ENCODE measurements at places on chromosomes 6 and 20. TPM values are rescaled to one million over a fixed set of nuclear protein-coding genes. Genes with fewer than 3 reads are reported as not detected.

TRAPPC3L gene
- not detected for total RNA-seq

ADGRB3 gene
- not detected for total RNA-seq

- no peak overlapping the region for H3K4me3 ChIP-seq
- peak; percentile 47 for DNase-seq
- peaks cover 15% of the 10 kb centered on the region for H3K27me3 ChIP-seq
- no peak overlapping the region for H3K27ac ChIP-seq
These were observed 19.7 kb upstream of the NTSR1 start for GRCh38 chr20:62688855-62689460.

CLPSL1 gene
- total RNA-seq, result not detected

DNA sequence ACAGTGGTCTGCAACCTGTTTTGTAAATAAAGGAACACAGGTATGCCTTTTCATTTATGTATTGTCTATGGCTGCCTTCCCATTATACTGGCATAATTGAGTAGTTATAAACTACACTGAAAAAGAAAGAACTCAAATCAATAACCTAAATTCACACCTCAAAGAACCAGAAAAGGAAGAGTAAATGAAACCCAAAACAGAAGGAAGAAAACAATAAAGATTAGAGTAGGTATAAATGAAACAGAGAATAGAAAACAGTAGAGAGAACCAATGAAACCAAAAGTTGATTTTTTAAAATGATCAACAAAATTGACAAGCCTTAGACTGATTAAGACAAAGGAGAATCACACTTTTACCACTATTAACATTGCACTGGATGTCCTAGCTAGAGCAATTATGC lies 34.7 kb downstream of the FAM184A start:
- H3K36me3 ChIP-seq, result no peaks in the 10 kb centered on the region
- no peak overlapping the region for H3K4me3 ChIP-seq
- H3K4me1 ChIP-seq, result no peaks in the 10 kb centered on the region
- no peaks in the 10 kb centered on the region for H3K27me3 ChIP-seq

GMDS gene
- total RNA-seq, result 30.1 TPM

DNA sequence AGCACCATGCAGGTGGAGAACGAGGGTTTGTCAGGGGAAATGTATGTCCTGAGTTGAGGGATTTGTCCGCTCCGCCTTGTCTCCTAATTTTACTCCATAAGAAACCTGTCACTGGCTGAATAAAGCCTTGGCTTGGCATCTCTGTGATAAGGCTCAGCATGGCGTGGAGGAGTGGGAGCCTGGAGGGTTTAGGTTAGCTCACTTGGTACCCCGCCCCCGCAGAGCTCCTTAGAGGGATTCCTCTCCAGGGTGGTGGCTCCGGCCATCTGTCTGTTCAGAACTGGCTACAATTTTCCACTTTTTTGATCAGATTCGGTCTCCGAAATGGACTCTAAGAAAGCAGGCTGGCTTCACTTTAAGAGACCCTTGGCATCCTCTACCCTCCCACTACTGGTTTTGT lies 192.2 kb upstream of the SYNDIG1 start:
- no peaks in the 10 kb centered on the region for H3K4me1 ChIP-seq
- H3K4me3 ChIP-seq, result no peak overlapping the region
- H3K27ac ChIP-seq, result no peak overlapping the region
- H3K36me3 ChIP-seq, result no peaks in the 10 kb centered on the region
- no peak for DNase-seq

AGPAT1 gene
- total RNA-seq, result 61.7 TPM

DNA sequence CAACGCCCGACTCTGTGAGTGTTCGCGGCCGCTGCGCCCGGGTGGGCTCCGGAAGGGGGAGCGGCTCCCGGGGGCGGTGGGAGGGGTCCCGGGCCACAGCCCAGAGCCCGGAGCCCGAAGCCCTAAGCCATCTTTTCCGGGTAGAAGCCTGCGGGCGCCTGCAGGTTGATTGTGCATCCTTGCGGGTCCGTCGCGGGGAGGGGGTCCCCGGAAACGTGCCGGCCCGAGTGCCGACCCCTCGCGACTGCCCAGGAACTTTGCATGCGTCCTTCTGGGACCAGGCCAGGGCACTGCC lies 413 bp downstream of the PTPRA start:
- no peak overlapping the region for H3K27ac ChIP-seq
- DNase-seq, result no peak
- peak overlapping the region; percentile 100 for H3K4me3 ChIP-seq
- H3K4me1 ChIP-seq, result peaks cover 15% of the 10 kb centered on the region

- no peaks in the 10 kb centered on the region for H3K27me3 ChIP-seq
- H3K27ac ChIP-seq, result no peak overlapping the region
- H3K36me3 ChIP-seq, result no peaks in the 10 kb centered on the region
- H3K4me1 ChIP-seq, result peaks cover 22% of the 10 kb centered on the region
- DNase-seq, result peak; percentile 24
- no peak overlapping the region for H3K4me3 ChIP-seq
These were observed 14.2 kb downstream of the SLC22A23 start for GRCh38 chr6:3442431-3443220.

DNA sequence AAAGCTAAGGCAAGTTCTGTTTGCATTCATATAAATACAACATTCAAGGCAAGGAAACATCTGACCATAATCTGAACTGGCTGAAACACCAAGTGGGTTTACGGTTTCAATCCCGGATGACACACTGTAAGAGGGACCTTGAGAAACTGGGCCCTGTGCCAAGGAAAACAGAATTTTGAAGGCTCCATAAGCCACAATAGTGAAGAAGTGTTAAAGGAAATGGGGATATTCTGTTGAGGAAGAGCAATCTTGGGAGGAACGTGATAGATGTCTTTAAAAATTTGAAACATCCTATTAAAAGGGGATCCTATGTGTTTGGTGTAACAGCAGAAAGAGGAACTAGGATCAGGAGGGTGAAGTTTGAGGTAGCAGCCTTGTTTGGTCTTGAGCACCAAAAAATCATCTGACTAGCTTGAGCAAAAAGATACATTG lies 82.4 kb upstream of the TAB2 start:
- H3K4me1 ChIP-seq, result peaks cover 45% of the 10 kb centered on the region
- peak; percentile 75 for DNase-seq
- H3K27ac ChIP-seq, result peak overlapping the region; percentile 87
- H3K36me3 ChIP-seq, result no peaks in the 10 kb centered on the region
- H3K4me3 ChIP-seq, result no peak overlapping the region
- no peaks in the 10 kb centered on the region for H3K27me3 ChIP-seq

- H3K27me3 ChIP-seq, result no peaks in the 10 kb centered on the region
- DNase-seq, result no peak
- H3K36me3 ChIP-seq, result peaks cover 42% of the 10 kb centered on the region
- H3K4me1 ChIP-seq, result peaks cover 28% of the 10 kb centered on the region
These were observed 3.2 kb downstream of the MARCKS start for GRCh38 chr6:113860181-113860955.

DNA sequence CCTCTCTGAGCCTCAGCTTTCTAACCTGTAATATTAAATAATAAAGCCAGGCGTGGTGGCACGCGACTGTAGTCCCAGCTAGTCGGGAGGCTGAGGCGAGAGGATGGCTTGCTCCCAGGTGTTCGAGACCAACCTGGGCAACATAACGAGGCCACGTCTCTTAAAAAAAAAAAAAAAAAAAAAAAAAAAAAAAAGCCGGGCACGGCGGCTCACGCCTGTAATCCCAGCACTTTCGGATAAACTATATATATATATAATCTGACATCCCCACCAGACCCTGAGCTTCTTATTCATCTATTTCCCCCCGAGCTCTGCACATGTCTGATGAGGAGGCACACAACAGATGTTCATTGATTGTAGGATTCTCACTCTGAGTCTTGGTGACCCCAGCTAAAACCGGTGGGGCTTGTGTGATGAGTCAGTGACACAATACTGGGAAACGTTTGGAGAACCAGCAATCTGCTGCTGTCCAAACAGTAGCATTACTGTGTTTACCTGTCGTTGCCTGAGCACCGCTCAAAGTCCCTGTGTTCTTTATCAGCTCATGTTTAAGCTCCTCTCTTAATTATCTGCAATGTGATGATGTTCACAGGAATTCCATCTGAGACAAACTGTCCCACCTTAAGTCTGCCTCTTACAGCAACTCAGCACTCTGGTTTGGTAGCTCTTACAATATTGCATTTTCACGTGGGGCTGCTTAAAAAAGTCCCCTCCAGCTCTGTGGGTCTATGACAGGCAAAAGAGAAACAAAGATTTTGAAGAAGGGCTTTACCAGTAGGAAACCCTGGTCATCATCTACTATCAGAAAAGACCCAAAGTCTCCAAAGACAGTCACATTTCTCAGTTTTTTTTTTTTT lies 1.0 kb upstream of the SPATA2 start:
- peak overlapping the region; percentile 90 for H3K4me3 ChIP-seq
- peak overlapping the region; percentile 96 for H3K27ac ChIP-seq
- peak; percentile 97 for DNase-seq
- no peaks in the 10 kb centered on the region for H3K36me3 ChIP-seq
- H3K4me1 ChIP-seq, result peaks cover 32% of the 10 kb centered on the region

GRCh38 chr6:74280130-74280692 lies 584.2 kb downstream of the CD109 start:
- H3K36me3 ChIP-seq, result no peaks in the 10 kb centered on the region
- H3K27ac ChIP-seq, result no peak overlapping the region
- no peaks in the 10 kb centered on the region for H3K4me1 ChIP-seq
- DNase-seq, result no peak
- H3K4me3 ChIP-seq, result no peak overlapping the region
- H3K27me3 ChIP-seq, result no peaks in the 10 kb centered on the region

GRCh38 chr6:3009930-3010329 lies 10.2 kb downstream of the NQO2 start:
- H3K4me1 ChIP-seq, result peaks cover 12% of the 10 kb centered on the region
- H3K4me3 ChIP-seq, result no peak overlapping the region
- peaks cover 8% of the 10 kb centered on the region for H3K36me3 ChIP-seq
- no peak for DNase-seq
- H3K27me3 ChIP-seq, result no peaks in the 10 kb centered on the region

- no peaks in the 10 kb centered on the region for H3K27me3 ChIP-seq
- no peaks in the 10 kb centered on the region for H3K4me1 ChIP-seq
- no peak for DNase-seq
- H3K27ac ChIP-seq, result no peak overlapping the region
- no peaks in the 10 kb centered on the region for H3K36me3 ChIP-seq
- H3K4me3 ChIP-seq, result no peak overlapping the region
These were observed 443.8 kb downstream of the KIF16B start for GRCh38 chr20:16129411-16129810.

DNA sequence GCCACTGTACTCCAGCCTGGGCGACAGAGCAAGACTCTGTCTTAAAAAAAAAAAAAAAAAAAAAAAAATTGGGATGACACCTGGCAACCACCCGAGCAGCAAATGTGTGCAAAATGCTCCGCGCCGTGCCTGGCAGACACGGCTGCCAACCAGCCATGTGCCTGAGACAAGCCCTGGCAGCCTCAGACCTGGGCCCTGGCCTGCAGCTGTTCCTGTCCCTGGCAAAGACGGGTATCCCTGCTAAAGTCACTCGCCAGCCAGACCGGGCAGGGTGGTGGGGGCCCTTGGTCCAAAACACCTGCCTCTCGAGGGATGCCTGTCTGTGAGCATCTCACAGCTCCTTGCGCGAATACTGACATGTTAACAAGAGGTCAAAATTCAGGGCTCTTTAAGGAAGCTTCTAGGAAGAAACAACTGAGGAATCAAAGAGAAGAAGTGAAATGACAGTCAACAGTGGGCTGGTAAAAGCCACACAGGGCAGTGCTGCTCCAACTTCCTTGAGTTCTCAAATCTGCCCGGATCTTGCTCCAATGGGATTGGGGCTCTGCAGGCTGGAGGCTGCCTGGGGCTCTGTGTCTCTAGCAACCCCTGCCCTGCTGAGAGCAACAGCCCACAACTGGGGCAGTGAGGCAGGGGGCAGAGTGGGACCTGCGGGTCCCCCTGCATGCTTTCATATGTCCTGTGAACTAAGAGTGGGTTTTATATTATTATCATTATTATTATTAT lies 53.4 kb downstream of the SYTL3 start:
- H3K4me1 ChIP-seq, result peaks cover 44% of the 10 kb centered on the region
- DNase-seq, result no peak
- H3K27me3 ChIP-seq, result no peaks in the 10 kb centered on the region
- H3K36me3 ChIP-seq, result no peaks in the 10 kb centered on the region
- H3K4me3 ChIP-seq, result no peak overlapping the region

PGM3 gene
- total RNA-seq, result 33.8 TPM

DNA sequence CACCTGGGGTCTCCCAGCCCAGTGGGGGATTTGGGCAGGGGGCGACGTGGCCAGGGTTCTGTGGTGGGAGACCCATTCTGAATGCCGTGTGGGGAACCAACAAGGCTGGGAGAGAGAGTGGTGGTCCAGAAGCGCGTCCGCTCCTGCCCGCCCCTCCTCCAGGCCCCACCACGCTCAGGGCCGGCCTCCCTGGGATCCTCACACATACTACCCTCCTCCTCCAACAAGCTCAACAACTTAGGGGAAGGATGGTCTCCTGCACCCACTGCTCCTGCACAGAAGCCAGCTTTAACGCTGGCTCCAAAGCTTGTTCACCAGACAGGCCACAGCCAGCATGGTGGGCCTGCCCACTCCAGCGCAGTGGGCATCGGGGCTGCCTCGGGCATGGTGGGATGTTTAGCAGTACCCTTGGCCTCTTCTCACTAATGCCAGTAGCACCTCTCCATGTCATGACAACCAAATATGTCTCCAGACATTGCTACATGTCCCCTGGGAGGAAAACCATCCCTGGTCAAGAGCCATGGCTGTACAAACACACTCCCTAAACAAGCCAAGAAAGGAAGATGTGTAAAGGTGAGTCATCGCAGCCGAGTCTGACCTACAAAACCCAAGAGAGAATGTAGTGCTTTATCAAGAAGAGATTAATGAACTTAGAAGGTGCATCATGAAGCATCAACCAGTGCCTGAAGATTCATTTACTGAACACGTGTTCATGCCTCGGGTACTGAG lies 75.7 kb downstream of the BMP7 start:
- no peak overlapping the region for H3K27ac ChIP-seq
- peaks cover 10% of the 10 kb centered on the region for H3K27me3 ChIP-seq
- H3K36me3 ChIP-seq, result no peaks in the 10 kb centered on the region
- H3K4me3 ChIP-seq, result no peak overlapping the region
- H3K4me1 ChIP-seq, result no peaks in the 10 kb centered on the region

DNA sequence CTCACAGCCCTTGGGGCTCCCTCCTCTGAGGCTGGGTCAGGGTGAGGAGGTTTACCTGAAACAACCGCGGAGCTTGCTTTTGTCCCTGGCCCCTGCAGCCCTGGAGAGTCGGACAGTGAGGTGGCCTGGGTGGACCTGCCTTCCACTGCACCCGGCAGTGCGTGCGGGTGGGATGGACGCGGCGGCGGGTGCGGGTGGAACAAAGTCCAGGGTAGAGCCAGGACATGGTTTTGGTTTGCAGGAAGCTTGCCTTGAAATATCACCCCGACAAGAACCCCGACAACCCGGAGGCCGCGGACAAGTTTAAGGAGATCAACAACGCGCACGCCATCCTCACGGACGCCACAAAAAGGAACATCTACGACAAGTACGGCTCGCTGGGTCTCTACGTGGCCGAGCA lies 27.1 kb downstream of the UCKL1 start:
- H3K36me3 ChIP-seq, result peaks cover 27% of the 10 kb centered on the region
- H3K27me3 ChIP-seq, result no peaks in the 10 kb centered on the region
- H3K27ac ChIP-seq, result no peak overlapping the region
- no peak for DNase-seq

GRCh38 chr6:43697421-43697820 lies 9.8 kb upstream of the MRPS18A start:
- DNase-seq, result no peak
- H3K4me3 ChIP-seq, result no peak overlapping the region
- no peaks in the 10 kb centered on the region for H3K27me3 ChIP-seq
- H3K27ac ChIP-seq, result no peak overlapping the region

- no peak overlapping the region for H3K27ac ChIP-seq
- H3K36me3 ChIP-seq, result peaks cover 17% of the 10 kb centered on the region
- DNase-seq, result no peak
- H3K27me3 ChIP-seq, result no peaks in the 10 kb centered on the region
- no peak overlapping the region for H3K4me3 ChIP-seq
- 0 out of 2 replicates have a peak, but pooled peaks cover 4% of the 10 kb centered on the region for H3K4me1 ChIP-seq
These were observed 60.5 kb downstream of the MTHFD1L start for GRCh38 chr6:150925976-150926375.
